Cortex of kidney (tissue), 1 donor: ENCODE measurements at places on chromosomes 4 and X.

DNA sequence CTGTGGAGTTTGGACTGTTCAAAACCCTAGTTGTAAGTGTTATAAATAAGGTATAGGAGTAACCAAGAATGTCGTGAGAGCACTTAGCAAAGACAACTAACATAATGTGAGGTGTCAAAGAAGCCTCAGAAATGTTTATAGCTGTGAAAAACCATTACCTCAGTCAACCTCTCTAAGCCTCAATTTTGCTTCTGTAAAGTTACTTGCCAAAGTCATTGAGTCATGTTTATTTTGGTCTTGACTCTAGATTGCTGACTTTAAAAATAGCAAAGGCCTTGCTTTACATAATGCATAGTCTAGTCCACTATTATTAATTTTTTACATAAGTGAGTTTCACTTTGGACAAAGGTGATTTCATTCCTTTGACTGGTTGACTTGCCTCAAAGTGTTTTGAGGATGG lies 257.6 kb upstream of the CXXC4 start:
- DNase-seq: no peak

DNA sequence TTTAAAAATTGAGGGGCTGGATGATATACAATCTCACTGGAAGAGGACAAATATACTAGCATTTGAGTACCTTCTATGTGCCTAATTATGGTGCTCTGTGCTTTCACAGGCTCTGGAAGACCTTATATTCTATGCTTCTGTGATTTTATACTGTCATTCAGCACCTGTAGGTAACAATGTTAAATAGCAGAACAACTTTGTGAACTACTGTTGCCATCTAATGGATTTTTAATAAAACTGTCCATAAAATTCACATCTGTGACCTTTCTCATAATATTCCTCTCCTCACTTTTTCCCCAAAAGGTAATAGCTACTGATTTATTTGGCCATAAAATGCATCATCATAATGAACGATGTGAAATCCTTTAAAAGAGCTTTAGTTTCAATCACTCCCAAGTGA lies 21.9 kb downstream of the POU3F4 start:
- no peak for DNase-seq

DNA sequence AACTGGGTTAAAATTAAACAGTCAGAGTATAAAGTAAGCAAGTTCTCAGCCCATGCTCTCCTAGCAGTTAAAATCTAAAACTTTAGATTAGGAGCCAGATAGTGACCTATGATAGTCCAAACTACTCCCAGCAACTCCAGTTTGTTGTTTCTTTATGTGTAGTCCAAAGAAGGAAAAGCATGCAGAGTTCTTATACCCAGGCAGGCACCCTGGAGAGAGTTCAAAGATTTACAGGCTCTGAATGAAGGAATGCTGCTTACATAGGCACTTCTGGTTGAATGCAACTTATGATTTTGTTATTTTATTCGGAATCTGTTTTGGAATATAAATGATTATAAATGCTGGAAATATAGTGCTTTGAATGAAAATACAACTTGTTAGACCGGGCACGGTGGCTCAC lies 67.2 kb downstream of the GPAT3 start:
- DNase-seq: no peak

GRCh38 chr4:175504318-175504717 lies 307.7 kb downstream of the GPM6A start:
- no peak for DNase-seq

- no peak for DNase-seq
Observed at GRCh38 chr4:61254406-61254805, 54.3 kb downstream of the ADGRL3 start.

DNA sequence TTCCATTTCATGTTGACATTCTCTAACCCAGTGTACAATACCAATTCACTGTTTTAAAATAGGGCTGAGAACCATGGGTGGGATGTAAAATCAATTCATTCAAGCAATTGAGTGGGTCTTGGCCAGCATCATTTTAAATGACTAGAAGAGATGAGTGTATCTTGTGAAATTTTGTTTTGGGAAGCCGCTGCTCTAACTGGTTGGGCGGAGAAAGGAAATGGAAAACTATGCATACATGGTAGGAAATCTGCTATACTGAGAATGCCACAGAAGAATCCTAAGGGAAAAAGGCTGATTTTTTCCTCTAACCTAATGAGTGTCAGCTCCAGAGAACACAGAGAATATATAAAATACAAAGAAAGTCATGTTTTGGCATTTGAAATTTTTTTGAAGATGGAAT lies 54.8 kb upstream of the DCLK2 start:
- DNase-seq: no peak

DNA sequence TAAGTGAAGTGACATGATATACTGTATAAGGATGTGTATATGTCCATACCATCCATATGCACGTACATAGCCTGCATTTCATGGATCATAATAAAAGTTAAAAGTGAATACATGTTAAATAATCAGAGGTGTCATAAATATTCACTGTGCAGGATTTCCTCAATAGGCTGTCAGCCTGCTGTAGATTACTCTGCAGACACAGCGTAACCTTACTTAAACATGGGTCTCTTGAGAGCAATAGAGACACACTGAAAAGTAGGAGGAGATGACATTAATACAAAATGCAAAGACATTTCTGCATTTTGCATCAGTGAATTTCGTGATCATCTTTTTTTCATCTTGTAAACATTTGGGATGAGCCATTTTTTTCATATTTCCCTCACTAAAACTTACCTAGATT lies 955.2 kb upstream of the DIAPH2 start:
- DNase-seq: no peak

- DNase-seq: no peak
Observed at GRCh38 chr4:16027626-16028025, 56.2 kb downstream of the PROM1 start.

- no peak for DNase-seq
Observed at GRCh38 chr4:126604268-126604867, 1028.4 kb upstream of the INTU start.
